Prostate gland (tissue), 2 donors: ENCODE measurements at places on chromosomes 5 and 9. TPM values are rescaled to one million over a fixed set of nuclear protein-coding genes. Genes with fewer than 3 reads are reported as not detected.
A peak's percentile ranks its signal among the peaks of the same experiment; 100 is the strongest.

GRCh38 chr9:132651259-132651658, 18.5 kb downstream of the DDX31 start:
- DNase-seq: peak; percentile 72

DNA sequence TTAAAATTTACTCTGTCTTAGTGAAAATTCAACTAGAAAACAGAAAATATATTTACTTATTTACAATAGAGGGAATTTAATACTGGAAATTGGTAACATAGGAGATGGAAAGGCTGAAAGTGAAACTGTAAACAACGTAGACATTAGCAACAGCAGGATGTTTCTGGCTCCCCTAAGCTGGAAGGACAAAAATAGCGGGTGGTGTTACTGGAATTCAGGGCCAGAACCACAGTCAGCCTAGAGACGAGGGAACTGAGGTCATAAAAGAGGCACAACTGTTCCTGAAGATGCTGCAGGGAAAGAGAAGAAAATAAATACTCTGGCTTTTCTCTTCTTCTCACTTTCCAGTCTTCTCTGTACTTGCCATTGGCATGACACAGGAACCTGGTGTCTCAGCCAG, 80.4 kb upstream of the NIPBL start:
- no peak for DNase-seq

Gene GLIPR2
- 36.5 TPM for total RNA-seq

Gene IFNA2
- not detected for total RNA-seq

DNA sequence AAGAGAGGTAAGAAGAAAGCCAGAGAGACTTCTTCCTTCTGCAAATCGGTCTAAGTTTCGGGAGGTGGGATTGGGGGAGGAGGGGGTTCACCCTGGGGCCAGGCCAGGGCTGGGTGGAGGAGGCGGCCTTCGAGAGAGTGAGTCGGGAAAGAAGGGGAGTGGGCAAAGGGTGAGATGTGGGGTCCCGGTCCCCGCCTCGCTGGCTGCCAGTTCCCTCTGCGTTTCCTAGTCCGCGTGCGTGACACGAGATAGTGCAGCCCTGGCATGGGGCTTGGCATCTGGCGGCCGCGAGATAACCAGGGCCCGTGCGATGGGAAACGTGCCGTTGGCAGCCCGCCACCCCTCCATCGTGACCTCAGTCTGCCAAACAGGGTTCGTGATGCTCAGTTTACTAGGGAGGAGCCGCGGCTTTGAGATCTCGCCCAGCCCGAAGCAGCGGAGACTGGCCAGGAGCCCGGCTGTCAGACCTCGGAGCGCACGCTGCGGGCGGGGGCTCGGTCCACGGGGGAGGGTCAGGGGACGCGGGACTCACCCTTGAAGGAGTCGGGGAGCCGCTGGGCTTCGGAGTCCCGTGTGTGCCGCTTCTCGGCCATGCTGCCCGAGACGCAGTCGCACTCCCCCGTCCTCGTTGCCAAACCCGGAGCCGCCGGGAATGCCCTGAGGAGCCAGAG, at the start of gene STOM:
Gene STOM, minus strand, starts transcription at position 656 of the 671 bp plus-strand sequence. Its CDS starts 63 bp downstream, at position 593.
- DNase-seq: peak; percentile 69

GRCh38 chr5:84637662-84638375, 253.1 kb upstream of the EDIL3 start:
- DNase-seq: no peak

DNA sequence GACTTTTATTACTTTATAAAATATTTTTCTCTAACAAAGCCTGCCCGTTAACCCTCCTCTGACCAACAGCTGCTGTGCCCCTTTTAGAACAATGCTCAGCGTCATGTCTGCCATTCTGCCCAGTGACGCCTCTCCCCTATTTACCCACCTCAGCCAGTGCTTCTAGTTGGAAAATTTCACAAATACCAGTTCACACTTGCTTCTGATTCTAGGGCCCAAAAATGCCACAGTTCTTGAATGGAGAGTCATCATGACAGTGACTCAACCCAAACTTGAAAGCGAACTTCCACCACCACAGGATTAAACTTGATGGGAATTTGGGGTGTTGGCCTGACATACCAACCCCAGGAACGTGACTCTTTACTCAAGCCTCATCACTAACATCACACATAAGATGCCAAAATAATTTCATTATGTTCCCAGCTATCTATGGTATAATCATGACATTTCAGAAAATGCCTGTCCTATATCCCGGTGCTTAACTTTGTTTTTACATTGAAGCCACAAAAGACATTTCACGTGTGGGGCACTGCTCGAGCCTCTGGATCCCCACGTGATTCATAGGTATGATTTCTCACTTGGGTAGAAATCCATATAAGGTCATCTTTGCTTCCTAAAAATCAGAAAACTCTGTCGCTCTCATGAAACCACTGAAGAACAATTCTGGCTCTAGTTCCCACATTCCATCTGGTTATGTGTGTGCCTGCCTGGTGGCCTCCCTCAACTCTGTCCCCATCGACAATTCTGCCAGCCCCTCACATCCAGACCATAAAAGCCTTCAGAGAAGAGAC, 220.9 kb downstream of the ACTL7B start:
- DNase-seq: no peak

Gene PTCD2
- total RNA-seq: 10.2 TPM

Gene NFIB
- 131 TPM for total RNA-seq

DNA sequence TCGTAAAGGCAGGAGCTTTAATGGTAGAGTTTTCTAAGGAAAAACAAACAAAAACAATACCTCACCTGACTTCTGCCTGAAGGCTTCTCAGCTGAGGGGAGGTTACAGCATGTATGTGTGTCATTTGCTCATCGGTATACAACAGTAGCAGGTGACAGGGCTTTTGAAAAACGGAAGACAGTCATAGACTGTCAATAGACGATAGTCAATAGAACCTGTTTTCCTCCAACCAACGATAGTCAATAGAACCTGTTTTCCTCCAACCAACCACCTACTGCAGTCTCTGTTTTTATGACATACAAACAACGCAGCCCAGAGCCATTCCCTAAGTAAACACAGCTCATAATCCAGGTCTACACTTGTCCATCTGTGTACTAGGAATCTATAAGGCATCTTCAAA, 74.6 kb downstream of the RETREG1 start:
- no peak for DNase-seq

Gene CXXC5
- total RNA-seq: 47.4 TPM

DNA sequence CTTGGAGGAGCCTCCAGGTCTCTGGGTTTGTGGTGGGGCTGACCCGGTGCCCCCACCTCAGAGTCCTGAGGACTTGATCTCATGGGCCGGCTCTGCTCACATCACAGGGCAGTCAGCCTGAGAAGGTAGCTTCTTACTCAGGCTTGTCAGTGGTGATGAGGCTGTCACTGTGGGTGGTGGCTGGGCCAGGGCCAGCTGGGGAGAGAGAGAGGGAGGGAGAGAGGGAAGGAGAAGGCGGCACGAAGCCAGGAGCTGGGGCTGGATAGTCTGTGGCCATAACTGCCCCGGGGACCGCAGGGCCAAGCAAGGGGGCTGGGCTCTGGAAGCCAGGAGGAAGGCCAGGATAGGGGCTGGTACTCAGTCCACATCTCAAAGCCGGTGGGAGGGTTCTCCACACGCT, 6.5 kb downstream of the NTNG2 start:
- DNase-seq: no peak

GRCh38 chr5:118491351-118491750, 497.0 kb downstream of the DTWD2 start:
- no peak for DNase-seq

DNA sequence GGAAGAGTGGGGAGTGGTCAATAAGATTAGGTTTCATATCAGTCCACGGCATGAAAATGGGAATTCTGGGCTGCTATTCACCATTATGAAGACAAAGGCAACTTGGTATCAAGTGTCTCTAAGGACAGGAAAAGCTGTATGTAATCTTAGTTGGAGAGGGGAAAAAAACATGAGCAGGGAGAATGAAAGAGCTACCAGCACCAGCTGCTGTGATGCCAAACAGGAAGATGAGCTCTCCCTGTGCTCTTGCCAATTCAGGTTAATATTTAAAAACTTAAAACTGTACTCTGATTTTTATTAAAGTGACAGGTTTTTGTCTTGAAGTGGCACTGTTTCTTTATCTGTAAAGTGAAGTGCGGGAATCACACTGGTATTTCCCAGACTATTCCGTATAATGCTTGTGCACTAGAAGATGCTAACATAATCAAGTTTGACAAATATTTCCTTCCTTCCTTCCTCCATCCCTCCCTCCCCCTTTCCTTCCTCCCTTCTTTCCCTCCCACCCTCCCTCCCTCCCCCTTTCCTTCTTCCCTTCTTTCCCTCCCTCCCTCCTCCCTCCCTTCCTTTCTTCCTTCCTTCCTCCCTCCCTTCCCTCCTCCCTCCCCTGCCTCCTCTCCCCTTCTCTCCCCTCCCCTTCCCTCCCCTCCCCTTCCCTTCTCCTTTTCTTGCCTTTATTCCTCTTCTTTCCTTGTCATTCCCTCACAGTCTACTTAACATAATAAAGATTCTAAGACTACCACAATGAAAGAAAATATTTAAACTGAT, 1383.0 kb upstream of the C9orf72 start:
- DNase-seq: no peak

DNA sequence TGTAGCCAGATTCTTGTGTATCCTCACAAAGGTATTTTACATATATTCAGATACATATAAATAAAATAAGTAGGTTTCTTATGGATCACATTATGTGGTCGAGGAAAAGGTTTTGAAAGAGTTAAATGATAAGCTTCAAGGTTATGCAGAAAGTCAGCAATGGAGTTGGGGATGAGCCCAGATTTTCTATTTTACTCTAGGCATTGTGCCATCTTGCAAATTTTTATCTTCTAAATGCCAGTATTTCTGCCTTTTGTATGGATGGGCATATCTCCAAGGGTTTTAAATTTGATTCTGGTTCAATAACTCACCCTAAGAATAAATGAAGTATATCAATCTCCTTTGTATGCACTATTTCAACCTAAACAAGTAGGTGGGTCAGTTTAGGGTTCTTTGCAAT, 410.7 kb downstream of the DMRTA1 start:
- no peak for DNase-seq

Gene BRINP1
- total RNA-seq: 8.8 TPM

DNA sequence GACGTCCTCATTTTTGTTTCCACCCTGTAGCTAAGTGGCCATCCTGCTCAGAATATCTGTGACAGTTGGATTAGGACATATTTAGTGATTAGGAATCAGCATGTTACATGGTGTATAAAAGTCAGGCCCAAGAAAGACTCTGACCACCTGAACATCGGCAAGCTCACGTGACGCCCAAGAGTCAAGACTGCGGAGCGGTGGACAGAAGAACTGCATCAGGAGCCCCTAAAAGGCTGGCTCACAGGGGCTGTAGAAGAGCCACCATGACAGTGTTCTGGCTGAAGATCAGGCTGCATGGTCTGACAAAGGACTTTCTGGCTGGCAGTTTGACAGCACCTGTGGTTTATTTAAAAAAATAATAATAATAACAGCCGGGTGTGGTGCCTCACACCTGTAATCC, 185.3 kb downstream of the AUH start:
- no peak for DNase-seq

GRCh38 chr5:463952-464351, 21.0 kb downstream of the EXOC3 start:
- no peak for DNase-seq

DNA sequence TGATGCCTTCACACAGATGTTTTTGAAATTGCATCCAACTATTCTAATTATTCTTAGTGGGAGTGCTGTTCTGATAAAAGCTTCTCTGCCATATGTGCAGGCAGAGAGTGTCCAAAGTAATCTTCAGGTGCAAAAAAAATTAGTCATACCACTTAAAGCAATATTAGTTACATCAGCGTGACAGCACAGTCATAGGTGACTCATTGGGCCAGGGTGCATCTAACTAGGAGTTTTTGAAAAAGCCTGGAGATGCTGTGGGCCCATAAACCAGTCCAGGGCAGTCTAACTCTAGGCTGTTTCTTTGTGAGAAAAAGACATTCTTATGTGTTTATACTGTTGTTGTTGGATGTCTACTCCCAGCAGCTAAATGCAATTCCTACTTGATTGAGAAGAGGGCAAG, 33.0 kb upstream of the C6 start:
- DNase-seq: no peak

GRCh38 chr5:147869112-147869511, 9.4 kb upstream of the SCGB3A2 start:
- no peak for DNase-seq

Gene SLC6A7
- total RNA-seq: not detected

DNA sequence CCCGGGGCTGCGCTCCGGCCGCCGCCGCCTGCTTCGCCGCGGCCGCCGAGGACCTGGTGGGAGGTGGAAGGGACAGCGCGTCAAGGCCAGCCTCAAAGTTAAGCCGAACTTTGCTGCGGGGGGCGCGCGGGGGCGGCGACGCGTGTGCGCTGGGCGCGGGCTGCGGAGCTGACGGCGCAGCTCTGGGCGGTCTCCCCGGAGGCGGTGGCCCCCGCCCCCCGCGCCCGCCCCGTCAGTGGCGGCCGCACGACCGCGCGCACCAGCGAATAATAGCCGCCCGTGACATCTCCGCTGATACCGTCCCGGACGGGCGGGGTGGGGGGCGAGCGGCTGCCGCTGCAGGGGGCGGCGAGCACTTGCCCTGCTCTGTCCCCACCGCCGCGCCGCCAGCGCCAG, 579 bp upstream of the FAM78A start:
- no peak for DNase-seq

DNA sequence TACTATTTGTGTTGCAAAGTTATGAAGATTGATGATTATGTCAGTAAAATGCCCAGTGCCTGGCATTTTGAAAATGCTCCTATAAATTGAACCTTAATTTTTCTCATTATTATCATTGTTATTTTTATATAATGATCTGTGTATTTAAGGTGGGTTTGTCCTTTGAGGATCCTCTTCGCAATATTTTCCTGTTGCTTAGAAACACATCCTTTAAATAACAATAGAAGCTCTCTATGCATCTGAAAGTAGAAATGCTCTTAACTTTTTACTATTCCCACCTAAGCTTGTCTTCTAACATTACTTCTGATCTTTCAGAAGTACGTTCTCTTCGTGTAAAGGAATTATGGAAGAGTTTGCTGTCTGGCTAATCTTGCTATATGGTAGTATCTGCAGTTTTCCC, 214.7 kb upstream of the TLX3 start:
- no peak for DNase-seq

- no peak for DNase-seq
Observed at GRCh38 chr9:79610019-79610631, 38.4 kb downstream of the TLE4 start.

Gene SOX30
- 14.4 TPM for total RNA-seq

- DNase-seq: no peak
Observed at GRCh38 chr9:76412638-76413037, 18.4 kb upstream of the RFK start.

- no peak for DNase-seq
Observed at GRCh38 chr9:126791406-126792230, 13.2 kb upstream of the ZBTB43 start.

Gene TRPM6
- 0.36 TPM for total RNA-seq

Gene ST8SIA4
- 0.80 TPM for total RNA-seq

Gene CD274
- 1.9 TPM for total RNA-seq

Gene CCDC127
- 5.2 TPM for total RNA-seq

Gene KCNT1
- total RNA-seq: 0.09 TPM

Gene PLCXD3
- total RNA-seq: 3.5 TPM

GRCh38 chr9:93594041-93594756, 17.8 kb downstream of the PHF2 start:
- no peak for DNase-seq

Gene NFIL3
- total RNA-seq: 33.5 TPM

Gene OLFM1
- 23.3 TPM for total RNA-seq
